RKO (cell line): ENCODE measurements at places on chromosomes 1 and 21.
A peak's percentile ranks its signal among the peaks of the same experiment; 100 is the strongest.

DNA sequence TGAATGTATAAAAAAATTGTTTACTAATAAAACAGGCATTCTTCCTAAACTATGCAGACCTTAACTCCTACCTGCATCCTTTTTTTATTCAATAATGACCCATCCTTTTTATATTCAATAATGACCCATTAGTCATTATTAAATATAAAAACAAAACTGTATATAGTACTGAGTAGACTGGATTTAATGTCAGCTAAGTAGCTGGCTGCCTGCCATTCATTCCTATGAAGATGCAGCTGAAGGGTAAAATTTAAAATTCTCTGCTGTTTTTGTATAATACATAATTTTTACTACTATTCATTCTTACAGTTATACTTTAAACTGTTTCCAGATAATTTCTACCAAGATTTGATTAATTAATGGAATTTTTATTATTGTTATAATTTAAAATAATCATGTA, 79.3 kb downstream of the DENND1B start:
- no peak for DNase-seq

GRCh38 chr1:30600258-30600657, 123.1 kb downstream of the MATN1 start:
- no peak for DNase-seq

DNA sequence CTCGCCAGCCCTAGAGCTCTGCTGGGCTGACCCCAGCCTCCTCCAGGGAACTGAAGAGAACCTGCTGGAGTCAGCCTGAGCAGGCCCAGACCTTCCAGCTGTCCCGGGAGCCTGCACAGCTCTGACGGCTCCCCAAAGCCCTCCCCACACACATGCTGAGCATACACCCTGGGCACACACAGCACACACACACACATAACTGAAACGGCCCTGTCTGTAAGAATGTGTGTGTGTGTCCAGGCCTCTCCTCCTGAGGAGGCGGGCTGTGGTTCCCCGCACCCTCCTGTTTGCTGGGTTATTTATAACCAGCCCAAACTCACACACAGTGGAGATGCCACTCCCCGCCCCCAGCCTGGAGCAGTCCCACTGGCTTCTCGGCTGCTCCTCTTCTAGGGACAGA, 20.2 kb downstream of the SDC3 start:
- no peak for DNase-seq

DNA sequence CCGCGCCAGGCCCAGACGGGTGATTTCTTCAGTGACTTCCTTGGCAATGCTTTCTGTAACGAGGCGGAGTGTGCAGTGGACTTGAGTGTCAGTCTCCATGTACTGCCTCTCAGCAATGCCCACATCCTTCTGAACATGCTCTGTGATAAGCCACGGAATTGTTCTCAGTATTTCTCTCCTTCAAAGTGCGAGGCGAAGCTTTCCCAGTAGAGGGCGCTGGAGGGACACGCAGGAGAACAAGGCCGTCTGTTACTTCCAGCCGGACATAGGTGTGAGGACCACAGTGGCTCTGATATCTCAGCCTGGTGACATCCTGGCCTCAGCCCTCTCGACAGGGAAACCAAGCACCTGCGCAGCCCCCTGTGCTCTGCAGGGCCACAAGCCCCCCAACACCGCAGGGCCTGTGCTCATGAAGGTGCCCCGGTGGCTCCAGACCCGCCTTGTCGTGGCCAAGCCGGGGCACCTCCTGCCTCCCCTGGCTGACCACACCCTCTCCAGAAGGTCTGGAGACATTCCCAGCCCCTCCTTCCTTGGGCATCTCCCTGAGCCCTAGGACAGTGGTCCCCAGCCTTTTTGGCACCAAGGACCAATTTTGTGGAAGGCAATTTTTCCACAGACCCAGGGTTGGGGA, 46.1 kb upstream of the BACE2 start:
- peak; percentile 72 for DNase-seq

DNA sequence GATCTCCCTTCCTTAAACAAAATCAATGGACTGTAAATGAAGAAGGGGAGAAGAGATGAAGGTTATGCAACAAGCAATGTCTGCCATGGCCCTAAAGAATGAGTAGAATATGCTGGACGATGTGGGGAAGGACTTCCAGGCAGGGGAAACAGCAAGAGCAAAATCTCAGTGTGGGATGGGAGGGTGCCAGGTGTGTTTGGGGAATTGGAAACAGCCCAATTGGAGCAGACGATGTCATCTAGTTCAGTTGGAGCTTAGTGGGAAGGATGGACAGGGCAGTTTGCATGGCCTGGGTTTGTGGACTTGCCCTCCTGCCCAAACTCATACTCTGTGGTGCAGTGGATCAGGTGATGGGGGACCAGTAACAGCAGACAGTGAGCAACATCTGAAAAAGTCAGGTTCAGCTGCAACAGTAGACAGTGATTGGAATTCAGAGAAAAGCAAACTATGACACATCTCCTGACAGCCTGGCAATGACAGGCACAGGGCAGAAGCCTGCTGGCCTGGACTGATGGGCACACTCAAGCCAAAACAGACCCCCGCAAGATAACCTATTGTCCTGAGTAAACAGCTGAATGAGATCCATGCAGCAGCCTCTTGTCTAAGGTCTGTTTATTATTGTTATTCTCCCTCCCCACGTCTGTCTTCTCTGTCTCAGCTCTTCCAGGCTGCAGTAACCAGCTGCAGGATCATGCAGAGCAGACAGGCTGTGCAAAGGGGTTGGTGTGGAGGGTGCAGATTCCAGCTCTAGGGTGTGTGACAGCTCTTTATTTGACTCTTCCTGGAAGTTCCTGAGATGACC, 50.5 kb upstream of the PRELP start:
- DNase-seq, result no peak

- no peak for DNase-seq
Observed at GRCh38 chr1:158145173-158145719, 35.4 kb upstream of the CD1D start.

DNA sequence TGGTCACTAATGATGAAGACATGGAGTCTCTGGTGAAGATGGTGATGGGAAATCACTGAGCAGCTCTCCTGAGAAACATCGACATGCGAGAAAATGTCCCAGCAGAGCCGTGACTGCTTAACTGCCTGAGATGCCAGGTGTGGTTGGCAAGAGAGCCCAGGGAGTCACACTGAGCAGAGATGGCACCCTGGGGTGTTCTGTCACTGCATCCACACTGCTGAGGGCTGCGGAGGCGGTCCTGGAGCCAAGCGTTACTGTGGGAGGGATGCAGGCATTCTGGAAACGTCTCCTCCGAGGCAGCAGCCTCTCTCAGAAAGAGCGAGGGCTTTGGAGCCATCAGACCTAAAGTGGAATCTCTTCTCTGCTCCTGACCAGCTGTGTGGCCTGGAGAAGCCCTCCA, 57.2 kb downstream of the EPHB2 start:
- DNase-seq, result no peak

DNA sequence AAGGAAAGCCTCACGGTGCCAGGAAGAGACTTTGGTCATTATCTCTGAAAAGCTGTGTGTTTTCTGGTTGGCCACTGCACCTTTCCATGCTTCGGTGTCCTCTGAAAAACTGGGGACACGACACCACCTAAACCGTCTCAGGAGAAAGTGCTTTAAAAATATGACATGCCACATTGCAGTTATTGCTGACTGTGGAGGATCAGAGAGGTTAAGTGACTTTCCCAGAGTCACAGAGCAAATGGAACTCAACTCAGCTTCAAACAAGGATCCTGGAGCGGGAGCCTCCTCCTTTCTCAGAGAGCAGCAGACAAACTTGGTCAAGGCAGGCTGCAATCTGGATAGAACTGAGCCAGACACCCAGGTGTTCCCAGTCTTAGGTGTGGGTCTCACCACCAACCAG, 13.8 kb downstream of the MYOM3 start:
- DNase-seq, result no peak

DNA sequence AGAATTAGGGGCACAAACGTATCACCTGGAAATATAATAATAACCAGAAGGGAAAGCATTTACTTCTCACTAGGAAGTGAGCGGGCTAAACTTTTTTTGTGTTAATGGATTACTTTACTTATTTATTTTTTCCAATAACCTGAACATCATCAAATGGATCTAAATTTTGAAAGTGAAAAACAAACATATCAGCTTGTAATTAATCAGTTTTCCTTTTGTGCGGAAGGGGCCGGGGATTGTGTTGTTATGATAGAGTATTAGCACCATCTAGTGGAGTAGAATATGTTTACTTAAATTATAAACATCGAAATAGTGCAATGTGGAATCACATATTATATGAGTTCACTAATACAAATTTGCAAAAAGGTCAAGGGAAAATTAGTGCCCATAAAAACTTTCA, 9.0 kb downstream of the CFH start:
- DNase-seq, result peak; percentile 53

- DNase-seq, result no peak
Observed at GRCh38 chr1:184870319-184870718, 104.0 kb downstream of the NIBAN1 start.

DNA sequence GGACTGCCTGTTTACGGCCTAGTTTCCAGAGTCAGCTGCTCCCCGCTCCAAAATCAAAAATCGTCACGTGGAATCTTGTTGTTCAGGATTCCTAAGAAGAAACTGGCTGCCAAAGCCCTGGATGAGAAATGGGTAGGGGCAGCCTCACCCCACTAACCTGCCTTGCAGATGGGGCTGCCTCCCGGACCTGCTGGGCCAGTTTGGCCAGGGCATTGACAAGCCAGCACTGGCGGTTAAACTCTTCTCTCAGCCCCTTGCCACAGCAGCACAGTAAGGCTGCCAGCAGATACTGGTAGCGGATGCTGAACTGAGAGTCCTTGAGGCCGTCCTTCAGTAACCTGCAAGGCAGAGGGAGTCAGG, 31.6 kb upstream of the PPP1R15B start:
- DNase-seq, result no peak

DNA sequence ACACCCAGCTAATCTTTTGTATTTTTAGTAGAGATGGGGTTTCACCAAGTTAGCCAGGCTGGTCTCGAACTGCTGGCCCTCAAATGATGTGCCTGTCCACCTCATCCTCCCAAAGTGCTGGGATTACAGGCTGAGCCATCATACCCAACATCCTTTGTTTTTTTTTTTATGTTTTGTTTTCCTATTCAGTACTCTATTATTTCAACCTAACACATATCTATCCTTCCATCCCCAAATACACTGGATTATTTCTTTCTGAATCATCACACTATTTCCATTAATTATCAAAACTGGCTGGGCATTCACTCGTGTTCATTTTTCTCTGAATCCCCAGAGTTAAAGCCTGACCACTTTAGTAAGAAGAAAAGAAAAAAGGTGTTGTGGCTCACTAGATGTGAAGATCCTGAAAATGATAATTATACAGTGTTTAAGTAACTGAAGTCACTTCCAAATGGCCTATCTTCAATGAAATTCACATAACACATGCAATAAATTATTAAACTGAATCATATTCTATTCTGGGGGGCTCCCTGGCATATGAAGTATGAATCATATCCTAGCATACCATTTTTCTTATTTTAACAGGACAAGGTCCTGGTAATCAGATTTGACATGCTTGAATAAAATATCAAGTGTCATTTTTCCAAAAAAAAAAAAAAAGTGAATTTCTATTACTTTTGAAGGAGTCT, 1754.2 kb downstream of the BRINP3 start:
- DNase-seq, result no peak

- DNase-seq, result no peak
Observed at GRCh38 chr1:24955161-24955560, 25.1 kb upstream of the RUNX3 start.

- DNase-seq, result no peak
Observed at GRCh38 chr1:100528871-100529270, 9.1 kb upstream of the GPR88 start.

GRCh38 chr1:76229279-76230005, 154.9 kb downstream of the ST6GALNAC3 start:
- no peak for DNase-seq

GRCh38 chr1:222461941-222462340, 86.0 kb downstream of the HHIPL2 start:
- no peak for DNase-seq

DNA sequence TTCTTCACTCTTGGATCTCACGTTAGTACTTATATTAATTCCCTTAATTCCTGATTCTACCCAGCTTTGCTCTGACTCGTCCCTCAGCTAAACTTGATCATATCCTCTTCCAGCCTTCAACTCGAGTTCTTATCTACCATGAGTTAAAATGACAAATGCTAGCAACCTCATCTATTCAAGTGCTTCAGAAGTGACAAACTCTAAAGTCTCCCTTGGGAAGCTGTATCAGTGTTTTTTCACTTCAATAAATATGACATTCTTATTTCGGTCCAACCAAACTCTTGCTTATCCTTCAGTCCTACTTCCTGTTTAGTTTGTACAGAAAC, 75.3 kb downstream of the FOXJ3 start:
- peak; percentile 50 for DNase-seq

GRCh38 chr1:208988811-208989222, 594.7 kb upstream of the CAMK1G start:
- no peak for DNase-seq

DNA sequence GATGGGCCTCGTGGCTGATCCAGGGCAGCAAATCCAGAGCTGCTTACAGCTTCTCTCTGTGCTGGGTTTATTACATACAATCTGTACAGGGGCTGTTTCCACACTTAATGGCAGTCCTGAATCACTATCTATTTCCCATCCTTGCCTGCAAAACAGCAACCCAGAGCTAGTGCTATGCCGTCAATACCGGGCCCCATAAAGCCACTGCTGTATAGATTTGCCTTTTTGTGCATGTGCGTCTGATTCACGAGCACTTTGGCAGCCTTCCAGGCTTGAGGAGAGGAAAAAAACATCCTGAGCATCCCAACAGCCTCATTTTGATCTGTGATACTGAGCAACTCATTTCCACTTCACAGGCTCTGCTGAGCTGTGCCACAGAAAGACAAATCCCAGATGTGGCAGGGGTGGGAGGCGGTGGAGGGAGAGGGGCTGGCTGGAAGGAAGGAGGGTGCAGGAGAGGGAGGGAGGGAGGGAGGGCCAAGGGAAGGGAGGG, 65.2 kb upstream of the TARBP1 start:
- DNase-seq, result peak; percentile 46

- DNase-seq, result no peak
Observed at GRCh38 chr21:35573472-35574374, 486.6 kb downstream of the SETD4 start.

- peak; percentile 70 for DNase-seq
Observed at GRCh38 chr1:2049225-2049717, 940 bp upstream of the PRKCZ start.

GRCh38 chr1:50262436-50262835, 153.7 kb downstream of the ELAVL4 start:
- no peak for DNase-seq

- DNase-seq, result no peak
Observed at GRCh38 chr1:96211202-96211601, 510.4 kb upstream of the PTBP2 start.

DNA sequence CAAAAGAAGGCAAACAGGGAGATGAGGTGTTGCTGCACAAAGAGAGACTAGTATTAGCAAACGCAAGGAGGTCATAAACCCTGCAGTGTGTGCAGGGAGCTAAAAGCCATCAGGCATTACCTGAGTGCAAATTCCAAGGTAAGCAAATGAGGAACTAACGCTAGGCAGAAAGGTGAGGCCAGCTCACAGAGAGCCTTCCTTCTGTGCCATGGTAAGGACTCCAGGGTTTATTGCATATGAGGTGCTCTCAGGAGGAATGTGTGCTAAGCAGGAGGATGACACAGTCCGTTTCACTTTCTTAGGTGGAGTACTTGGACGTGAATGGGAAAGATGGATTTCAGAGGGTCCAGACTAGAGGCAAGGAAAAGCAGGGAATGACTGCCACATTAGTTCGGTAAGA, 44.6 kb upstream of the MYBPHL start:
- no peak for DNase-seq
